ENCODE measurements at places on chromosomes 4 and X.

GRCh38 chrX:69504626-69505612 lies 793 bp downstream of the NALF2 start:
- no peak for DNase-seq

- no peak for DNase-seq
These were observed 850.5 kb downstream of the CCSER1 start for GRCh38 chr4:90977726-90978125.

- no peak for DNase-seq
These were observed 1884.7 kb upstream of the PCDH7 start for GRCh38 chr4:28835501-28835900.

- DNase-seq, result no peak
These were observed 598.5 kb downstream of the CENPC start for GRCh38 chr4:66946761-66947160.

DNA sequence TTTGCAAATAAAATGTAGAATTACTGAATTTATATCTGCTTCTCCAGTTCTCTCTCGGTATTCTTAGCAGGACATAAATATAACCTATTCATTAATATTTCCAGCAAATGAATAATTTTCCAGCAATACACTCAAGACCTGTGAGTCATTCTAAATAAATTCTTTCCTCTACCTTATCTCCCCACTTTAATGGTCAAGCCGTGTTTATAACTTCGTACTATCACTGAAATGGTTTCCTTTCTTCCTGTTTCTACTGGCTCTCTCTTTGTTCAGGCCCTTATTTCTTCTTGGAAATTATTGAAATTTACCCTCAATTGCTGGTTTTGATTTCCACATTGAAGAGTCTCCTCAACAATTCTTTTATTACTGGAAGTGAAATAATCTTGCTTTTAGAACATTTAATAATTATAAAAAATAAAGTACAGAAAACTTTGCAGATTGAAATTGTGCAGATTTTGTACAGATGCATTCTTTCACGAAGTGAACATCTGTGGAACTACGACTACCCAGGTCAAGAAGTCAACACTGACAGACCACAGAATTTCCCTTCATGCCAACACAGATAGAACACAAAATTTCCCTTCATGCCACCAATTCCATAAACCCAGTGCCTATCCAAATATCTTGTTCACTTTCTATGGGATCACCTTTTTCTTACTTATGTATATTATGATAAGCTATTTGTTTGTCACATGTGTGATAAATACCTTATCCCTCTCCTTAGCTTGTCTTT lies 205.7 kb downstream of the FAT4 start:
- DNase-seq, result peak; percentile 79

DNA sequence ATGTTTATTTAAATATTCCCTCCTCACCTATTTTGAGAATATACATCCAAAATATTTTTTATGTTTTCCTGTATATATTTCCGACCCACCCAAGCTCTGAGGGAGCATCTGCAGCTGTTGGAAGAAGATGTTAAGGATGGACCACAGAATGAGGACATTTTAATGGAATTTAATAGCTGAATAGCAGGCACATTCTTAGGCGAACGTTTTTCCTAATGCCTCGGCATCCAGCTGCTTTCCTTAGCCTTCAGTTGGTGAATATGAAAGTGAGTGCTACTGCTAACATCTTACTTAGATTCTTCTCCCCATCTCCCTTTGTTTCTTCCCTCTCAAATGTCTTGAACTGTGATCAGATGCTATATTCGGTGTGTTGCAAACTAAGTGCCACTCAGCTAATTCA lies 158.0 kb upstream of the CTSO start:
- no peak for DNase-seq

- DNase-seq, result no peak
These were observed 70.6 kb downstream of the DHX15 start for GRCh38 chr4:24513718-24514117.

GRCh38 chrX:45843518-45843917 lies 642.8 kb upstream of the DIPK2B start:
- DNase-seq, result peak; percentile 33

GRCh38 chrX:287670-288069 lies 6.5 kb downstream of the PLCXD1 start:
- no peak for DNase-seq

DNA sequence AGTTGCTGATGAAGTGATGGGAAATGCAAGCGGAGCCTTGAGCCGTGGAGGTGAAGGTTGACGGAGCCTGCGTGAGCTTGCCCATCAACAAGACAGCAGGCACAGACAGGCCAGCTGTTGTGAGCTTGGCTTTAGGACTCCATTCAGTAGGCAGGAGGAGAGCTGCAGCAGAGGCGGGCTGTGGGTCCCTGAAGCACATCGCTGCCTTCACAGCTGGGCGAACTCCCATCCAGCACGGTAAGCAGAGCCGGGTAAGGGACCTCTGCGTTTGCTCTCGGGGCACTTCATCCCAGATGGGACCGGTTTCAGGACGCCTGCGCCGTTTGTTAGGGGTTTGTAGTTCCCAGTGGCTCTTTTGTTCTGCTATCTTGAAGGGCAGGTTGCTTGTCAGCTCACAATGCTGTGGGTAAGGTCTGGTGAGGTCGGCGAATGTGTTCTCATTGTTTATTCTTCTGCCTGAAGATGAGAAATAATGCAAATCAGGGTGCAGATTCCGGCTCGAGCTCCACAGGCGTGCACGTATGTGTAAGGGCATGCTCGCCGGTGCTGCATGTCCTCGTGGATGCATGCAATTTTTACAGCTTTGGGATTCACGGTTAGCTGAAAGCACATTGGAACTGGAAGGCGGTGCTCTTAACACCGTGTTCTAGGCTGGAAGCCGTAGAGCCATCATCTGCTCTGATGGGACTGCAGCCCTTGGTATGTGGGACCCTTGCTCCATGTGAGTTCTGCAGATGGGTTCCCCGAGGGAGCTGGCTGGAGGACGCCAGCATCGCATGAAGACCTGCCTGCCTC lies 54.6 kb upstream of the CLDN34 start:
- peak; percentile 25 for DNase-seq

DNA sequence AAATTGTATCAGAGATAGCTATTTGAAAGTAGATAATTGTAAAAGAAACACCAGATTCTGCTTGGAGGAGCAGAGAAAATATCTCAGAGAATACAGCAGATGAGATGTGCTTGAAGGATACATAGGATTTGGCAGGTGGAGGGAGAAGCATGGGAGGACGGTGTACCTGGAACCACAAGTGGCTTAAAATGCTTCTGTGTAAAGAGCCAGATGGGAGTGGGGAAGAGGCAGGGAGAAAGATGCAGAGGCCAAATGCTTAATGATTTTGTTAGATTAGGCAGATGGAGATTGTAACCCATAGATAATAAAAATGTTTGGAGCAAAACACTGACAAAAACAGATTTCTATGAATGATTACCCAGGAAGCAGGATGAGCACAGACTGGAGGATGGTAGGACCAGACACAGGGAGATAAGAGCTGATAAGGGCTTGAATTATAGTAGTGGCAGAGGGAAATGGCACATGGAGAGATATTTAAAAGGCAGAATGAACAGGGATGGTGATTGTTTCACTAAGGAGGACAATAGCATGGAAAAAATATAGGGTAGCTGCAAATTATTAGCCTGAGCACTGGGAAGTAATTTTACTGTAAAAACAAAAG lies 145.7 kb upstream of the TBC1D9 start:
- no peak for DNase-seq

DNA sequence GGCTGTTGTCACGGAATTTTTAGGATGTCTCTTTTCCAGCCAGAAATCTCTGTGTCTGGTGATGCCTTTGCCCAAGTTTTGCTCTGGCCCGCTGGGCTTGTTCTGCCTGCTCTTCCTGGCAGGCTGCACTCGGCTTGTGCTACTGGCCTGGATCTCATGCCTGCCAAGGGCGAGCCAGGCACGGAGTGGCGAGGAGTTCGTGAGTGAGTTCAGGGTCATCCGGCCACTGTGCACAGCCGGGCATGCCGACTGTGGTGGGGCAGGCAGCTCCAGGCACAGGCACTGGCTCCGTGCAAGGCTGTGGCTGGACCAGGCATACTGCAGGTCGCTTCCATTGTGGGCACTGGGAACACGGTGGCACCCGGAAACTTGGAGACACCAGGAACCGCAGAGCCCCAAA lies 129.1 kb downstream of the ARHGAP10 start:
- DNase-seq, result no peak
